ENCODE measurements at places on chromosomes 2 and 18. TPM values are rescaled to one million over a fixed set of nuclear protein-coding genes. Genes with fewer than 3 reads are reported as not detected.

Gene ALPI
- not detected for polyA plus RNA-seq

Gene TLX2
- not detected for polyA plus RNA-seq

Gene HIBCH
- polyA plus RNA-seq: 19.5 TPM

Gene SATB2
- 0.43 TPM for polyA plus RNA-seq

Gene RAMP1
- not detected for polyA plus RNA-seq

Gene RSAD2
- polyA plus RNA-seq: 4.0 TPM

Gene SIX3
- not detected for polyA plus RNA-seq

Gene DHRS9
- not detected for polyA plus RNA-seq

Gene SERPINB12
- not detected for polyA plus RNA-seq

Gene KIF5C
- 0.46 TPM for polyA plus RNA-seq

Gene MEP1B
- not detected for polyA plus RNA-seq

Gene EPB41L3
- 0.35 TPM for polyA plus RNA-seq

Gene EVX2
- polyA plus RNA-seq: not detected

Gene MARCO
- not detected for polyA plus RNA-seq

Gene GREB1L
- 0.07 TPM for polyA plus RNA-seq

Gene MEIS1
- polyA plus RNA-seq: not detected

Gene CENPA
- polyA plus RNA-seq: not detected

Gene ZNF804A
- not detected for polyA plus RNA-seq

Gene IL1RL1
- not detected for polyA plus RNA-seq

Gene DSG1
- polyA plus RNA-seq: not detected

Gene C2orf66
- not detected for polyA plus RNA-seq

Gene KCNE4
- polyA plus RNA-seq: not detected

Gene TNS1
- not detected for polyA plus RNA-seq

Gene VWC2L
- polyA plus RNA-seq: not detected

Measured in naive thymus-derived CD8-positive, alpha-beta T cell (primary cell).